Suppressor macrophage (primary cell): ENCODE measurements at places on chromosomes 12 and 14.

DNA sequence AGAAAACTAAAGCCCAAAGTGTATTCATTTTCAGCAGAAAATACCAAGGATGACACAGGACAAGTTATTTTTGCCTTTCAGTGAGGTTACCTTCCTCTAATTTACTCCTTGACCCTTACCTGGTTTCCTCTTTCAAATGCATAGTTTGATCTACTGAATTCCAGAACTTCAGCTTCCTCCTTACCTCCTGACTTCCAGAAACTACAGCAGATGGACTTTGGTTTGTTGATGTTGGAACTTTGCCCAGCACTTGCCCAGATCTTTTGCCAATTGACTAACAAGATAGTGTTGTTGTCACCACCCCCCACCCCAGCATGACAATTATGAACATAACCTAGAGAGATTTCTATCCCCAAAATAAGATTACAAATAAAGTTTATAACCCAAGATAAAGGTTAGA lies 63.2 kb downstream of the NAV3 start:
- no peak for DNase-seq

GRCh38 chr12:113766131-113766878 lies 199.8 kb downstream of the RBM19 start:
- no peak for DNase-seq

GRCh38 chr12:1206118-1206734 lies 215.2 kb downstream of the ERC1 start:
- DNase-seq = no peak

- DNase-seq = no peak
These were observed 30.4 kb downstream of the SOAT2 start for GRCh38 chr12:53133722-53134121.

DNA sequence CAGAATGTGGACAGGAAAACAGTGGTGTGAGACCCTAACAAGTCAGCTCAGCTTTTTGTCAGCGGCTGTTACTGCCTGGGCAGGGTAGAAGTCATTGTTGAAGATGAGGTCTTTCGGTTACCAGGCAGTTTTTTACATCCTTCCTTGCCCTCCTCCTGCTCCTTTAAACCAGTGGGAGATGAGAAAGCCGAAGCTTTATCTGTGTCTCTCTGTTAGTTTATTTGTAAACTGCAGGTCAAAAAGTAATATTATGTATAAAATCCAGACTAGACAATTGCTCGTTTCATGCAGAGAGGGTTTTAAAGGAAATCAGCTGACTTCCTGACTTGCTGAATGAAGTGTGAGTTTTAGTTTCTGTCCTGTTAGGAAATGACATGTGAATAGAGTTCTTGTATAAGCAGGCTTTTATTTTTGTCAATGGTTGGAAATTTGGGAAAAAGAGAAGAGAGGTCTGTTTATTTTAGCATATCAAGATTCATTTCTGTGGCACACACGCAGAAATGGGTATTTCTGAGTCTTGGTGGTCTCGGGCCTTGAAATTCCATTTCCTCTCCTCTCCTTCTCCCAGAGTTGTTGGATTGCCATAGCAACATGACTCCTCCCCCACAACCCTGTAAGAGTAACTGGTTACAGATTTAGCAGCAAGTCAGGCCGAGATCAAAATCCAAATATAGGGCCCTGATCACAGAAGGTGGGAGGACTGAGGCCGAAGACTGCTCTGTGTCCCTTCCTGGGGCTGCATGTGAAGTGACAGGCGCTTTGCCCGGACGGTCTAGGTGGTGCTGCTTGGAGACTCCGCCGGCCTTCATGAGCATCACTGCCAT lies 60.8 kb downstream of the SAMD4A start:
- peak; percentile 73 for DNase-seq

- DNase-seq = no peak
These were observed 26.9 kb downstream of the SIX1 start for GRCh38 chr14:60622210-60622916.

GRCh38 chr14:76012354-76012753 lies 26.8 kb downstream of the IFT43 start:
- no peak for DNase-seq
